Activated CD4-positive, alpha-beta T cell treated with anti-CD3 and anti-CD28 coated beads for 1 hour (primary cell): ENCODE measurements at places on chromosomes 5 and 9.

GRCh38 chr5:163913548-163913947, 408.1 kb downstream of the MAT2B start:
- DNase-seq = no peak

GRCh38 chr5:35860686-35861085, 4.0 kb downstream of the IL7R start:
- no peak for DNase-seq

DNA sequence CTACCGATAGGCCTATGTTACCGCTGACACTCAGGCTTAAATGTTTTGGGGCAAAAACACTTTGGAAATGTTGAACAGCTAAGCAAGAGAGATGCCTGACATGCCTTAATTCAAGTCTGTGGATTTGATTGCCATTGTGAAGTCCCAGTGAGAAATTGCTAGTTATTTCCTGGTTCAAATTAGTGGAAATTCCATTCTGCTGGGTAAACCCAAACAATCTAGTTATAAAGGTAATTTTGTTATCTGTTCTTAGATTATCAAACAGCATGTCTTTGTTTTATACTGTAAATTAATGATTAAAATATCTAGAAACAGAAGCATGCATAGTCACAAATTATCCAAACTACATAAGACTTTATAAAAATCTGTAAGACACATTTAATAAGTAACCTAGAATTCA, 96.6 kb downstream of the PJA2 start:
- no peak for DNase-seq

GRCh38 chr5:178368274-178368673, 135.7 kb upstream of the PHYKPL start:
- no peak for DNase-seq

DNA sequence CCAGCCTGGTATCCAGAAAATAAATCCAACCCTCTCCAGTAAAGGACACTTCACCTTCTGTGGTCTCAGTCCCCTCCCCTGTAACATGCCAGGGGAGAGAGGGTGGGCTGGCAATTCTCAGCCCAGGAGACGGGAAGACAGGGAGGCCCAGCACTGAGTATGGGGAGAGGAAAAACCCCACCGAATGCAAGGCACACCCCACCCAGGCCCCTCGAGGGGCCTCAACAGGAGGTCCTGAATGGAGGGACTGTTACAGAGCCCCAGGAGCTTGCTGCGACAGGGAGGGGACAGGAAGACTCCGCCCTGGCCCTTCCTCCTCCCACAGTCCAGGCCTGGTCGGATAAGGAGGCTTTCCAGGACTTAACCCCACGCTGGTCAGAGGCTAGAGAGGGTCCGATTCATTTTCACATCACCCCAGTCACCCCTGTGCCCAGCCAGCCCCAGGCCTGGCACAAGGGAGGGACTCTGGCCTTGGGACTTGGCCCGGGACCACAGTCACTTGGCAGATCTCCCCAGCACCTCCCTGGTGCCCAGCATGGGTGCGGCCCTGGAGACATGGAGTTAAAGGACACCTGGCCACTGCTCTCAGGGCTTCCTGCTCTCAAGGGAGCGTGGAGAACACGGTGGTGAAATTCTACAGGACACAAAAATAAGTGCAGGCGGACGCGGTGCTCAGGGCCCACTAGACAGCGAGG, 44.9 kb upstream of the STXBP1 start:
- no peak for DNase-seq

GRCh38 chr5:143402017-143402552, 1.4 kb downstream of the NR3C1 start:
- DNase-seq = no peak

GRCh38 chr9:124741149-124741548, 30.0 kb downstream of the NR6A1 start:
- DNase-seq = no peak

DNA sequence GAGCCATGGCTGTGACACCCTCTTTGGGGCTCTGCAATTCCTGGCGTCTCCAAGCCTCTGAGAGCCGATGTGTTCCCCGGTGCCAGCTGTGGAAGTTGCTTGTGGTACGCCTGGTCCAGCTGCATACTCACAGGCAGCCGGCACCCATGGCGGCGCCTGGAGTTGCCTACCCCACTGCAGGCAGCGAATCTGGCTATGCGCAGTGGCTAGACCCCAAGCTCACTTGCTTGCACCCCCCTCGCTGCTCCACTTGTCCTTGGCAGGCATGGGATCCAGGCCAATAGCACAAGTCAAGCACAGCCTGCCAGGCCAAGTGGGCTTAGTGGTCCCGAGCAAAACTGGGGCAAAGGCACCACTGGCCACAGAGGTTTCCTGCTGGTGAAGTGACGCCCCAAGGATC, 24.7 kb upstream of the GABRA6 start:
- DNase-seq = no peak

DNA sequence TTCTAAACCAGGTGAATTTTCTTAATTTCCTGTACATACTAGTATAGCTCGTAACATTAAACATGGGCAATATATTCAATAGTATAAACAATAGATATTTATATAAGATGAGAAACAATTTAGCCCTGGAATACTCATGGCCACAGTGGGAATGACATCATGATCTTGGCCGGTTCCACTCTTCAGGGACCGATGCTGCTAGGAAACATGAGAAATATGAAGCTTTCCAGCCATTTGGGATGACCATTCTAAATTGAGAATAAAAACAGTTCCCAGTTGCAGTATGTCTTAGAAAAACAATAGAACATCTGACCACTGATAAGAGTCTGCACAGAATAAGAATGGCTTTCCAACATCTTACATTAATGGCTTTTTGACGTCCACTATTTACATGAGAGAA, 33.3 kb upstream of the SLCO6A1 start:
- DNase-seq = no peak

- no peak for DNase-seq
These were observed 130.3 kb downstream of the PAX5 start for GRCh38 chr9:36903541-36904435.

DNA sequence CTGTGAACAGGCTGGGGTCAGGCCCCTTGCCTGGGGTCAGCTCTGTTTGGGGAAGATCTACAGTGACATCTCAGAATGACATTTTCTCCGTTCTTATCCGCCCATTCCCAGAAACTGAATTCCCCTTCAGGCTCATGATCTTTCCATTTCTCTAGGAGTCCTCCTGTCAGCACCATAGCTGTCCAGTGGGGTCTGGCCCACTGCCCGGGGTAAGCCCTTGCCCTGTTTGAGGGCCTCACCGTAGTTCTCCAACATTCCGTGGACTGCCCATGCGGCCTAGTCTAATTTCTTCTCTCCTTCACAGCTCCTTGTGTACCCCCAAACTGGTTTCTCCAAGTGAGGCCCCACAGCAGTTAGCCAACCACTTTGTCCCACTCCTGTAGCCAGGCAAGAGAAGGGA, 68.4 kb downstream of the ENTREP1 start:
- DNase-seq = no peak

DNA sequence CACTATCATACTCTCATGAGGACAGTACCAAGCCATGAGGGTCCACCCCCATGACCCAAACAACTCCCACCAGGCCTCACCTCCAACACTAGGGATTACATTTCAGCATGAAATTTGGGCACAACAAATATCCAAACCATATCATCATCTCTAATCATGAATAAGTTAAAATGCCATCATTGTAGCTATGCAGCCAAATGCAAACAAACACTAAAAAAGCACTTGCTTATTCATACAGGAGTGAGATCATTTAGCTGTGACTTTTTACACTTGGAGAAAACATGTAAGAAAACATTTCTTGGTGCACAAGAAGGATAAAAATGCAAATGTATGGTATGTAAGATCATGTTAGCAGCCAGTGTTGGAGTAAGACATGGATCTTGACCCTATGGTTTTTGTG, 24.2 kb downstream of the BAAT start:
- no peak for DNase-seq

- DNase-seq = no peak
These were observed 191.3 kb upstream of the RAI14 start for GRCh38 chr5:34464829-34465228.

DNA sequence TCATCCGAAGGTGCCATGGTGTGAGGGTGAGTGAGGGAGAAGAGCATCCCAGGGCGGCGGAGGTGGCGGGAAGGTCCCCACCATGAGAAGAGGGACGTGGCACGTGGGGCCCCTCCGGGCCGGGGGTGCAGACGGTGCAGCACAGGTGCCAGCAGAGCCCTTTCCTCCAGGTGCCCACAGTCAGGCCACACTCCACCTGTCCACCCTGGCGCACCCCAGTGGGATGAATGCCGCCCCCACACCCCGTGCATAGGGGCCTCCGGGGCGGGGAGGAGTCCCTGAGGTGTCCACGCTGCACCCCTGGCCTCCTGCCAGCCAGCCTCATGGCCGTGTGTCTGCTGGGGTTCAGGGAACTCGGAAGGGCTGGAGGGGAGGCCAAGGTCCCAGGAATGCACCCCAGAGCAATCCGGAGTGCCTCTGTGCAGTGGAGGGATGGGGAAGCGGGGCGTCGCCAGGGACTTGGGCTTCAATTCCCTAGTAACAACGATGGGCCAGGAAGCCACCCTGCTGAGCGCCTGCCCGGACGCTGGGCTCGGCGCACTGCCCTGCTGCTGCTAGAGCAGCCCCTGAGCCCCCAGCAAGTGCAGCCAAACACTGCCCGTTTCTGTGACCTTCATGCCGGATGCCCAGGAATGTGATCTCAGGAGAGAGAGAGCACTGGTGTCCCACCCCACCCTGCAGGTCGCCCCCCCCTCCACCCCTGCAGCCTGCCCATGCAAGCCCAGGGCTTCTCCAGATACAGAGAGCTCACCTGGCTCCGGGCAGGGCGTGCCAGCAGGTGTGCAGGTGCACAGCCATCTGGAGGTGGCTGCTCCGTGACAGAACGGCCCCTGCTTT, 8.8 kb upstream of the NACC2 start:
- no peak for DNase-seq

DNA sequence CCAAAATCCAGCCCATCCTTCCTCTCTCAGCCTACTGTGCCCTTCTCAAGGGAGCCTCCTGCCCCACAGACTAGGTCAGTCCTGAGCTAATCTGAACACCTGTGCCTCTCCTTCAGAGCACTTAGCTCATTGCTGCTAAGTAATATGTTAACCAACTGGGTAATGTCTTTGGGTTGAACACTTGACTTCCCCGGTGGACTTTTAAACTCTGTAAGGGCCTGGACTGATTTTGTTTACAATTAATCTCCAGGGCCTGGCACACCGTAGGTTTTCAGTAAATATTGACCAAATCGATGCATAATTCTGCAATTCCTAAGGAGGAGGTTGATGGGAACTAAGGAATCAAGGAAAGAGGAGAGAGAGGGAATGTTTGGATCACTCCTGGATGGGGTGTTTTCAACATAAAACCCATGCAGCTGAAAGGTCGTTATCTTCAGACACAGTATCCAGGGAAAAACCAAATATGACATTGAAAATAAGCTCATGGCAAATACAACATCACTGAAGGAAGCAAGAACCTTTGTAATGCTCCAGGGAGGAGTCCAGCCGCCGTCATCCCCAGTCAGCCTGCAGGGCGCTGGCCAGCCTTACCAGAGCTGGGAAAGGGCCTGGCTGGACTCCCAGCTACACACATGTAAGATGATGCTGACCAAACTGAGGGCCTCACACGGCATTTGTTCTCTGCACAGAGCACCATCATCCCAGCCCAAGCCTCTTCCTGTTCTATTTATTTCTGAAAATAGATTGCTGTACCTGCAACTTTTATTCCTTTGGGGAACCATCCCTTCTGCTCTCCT, 166.3 kb downstream of the C5orf15 start:
- DNase-seq = no peak
